ENCODE measurements at places on chromosomes 3 and 15.

GRCh38 chr3:67860429-67860828 lies 206.0 kb upstream of the SUCLG2 start:
- no peak for DNase-seq

DNA sequence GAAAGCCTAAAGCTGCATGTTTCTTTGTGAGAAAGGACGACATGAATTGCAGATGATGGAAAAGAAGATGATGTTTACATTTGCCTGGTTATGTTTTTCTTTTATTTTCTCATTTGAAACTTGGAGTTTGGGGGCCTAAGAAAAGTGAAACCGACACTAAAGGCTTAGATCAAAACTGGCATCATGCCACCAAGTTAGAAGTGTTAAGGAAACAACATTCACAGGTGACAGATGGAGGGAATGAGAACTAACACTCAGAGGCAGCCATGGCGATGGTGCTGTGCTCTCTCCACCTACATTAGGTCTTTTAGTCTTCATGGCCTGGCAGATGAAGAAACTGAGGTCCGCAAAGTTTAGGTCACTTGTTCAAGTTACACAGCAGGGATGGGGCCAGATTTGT lies 923.6 kb downstream of the TUSC7 start:
- DNase-seq: no peak

DNA sequence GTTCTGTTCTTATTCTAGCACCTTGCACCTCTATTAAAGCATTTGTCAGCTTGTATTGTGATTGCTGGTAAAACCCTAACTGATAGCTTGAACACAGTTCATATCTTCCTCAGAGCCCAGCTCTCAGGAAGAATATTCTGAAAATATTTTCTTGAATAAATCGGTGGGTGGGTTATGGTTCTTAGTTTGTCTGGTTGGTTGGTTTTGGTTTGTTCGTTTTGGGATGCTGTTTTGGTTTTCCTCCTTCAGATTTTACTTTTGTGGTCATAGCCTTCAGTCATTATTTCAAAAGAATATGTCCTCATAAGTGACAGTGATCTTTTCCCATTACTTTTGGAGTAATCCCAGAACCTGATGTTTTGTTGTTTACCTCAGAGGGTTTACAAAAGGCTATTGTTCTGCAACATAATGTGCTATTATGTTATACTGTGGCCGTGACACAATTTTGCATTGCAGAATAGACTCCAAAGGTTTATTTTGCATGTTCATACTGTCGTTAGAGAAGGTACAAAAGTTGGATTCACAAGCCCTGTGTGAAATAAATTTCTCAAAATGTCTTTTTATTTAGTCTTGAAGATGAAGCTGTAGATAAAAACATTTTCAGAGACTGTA lies 2.7 kb upstream of the TMEM87A start:
- DNase-seq: no peak

DNA sequence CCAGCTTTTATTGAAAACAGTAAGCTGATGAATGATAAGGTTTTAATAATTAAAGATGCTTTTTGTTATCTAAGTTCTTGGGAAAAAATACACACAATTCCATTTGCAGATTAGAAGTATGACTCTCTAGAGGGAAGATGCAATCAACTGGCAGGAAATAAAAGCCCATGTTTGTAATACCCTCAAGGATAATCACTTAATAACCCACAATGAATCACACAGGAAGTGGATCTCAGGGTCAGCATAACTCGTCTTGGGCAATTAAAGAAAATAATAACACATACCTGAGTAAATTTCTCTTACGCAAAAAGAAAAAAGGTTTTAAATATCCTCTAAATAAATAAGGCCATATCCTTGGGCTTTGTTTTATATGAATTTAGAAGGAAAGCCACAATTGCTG lies 9.4 kb upstream of the EID1 start:
- no peak for DNase-seq

DNA sequence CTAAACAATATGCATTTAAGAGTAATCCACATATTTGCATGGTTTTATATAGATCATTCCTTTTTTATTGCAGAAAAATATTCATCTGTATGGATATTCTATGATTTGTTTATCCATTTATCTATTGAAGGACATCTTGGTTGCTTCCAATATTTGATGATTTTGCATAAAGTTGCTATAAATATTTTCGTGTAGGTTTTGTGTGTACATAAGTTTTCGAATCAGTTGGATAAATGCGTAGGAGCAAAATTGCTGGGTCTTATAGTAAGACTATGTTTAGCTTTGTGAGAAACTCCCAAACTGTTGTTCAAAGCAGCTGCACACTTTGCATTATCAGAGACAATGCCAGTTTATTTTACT lies 971.2 kb downstream of the DIPK2A start:
- no peak for DNase-seq

- DNase-seq: no peak
Observed at GRCh38 chr3:112699436-112699978, 58.6 kb upstream of the CCDC80 start.

Data from left hindlimb (tissue), 1 donor.